Right renal pelvis (tissue), 4 donors: ENCODE measurements at places on chromosomes 5 and 9. TPM values are rescaled to one million over a fixed set of nuclear protein-coding genes. Genes with fewer than 3 reads are reported as not detected.

GRCh38 chr5:39440192-39440957 lies 15.6 kb upstream of the DAB2 start:
- DNase-seq: no peak

DNA sequence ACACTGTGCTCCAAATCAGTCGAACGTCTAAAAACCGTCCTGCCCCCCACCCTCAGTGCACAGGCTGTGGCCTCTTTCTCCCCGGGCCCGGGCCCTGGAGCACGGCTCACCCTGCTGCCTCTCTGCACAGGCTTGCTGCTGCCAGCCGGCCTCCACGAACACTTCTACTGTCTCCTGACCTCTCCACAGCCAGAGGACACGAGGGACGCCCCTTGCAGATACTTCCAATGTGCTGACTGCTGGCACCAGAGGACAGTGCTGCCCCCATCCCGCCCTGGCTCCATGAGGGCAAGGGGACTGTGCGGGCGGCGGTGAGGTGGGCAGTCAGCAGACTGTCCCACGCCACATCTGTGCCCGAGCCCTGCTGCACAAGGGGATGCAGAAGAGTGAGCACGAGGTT lies 174.8 kb downstream of the COL23A1 start:
- no peak for DNase-seq

- DNase-seq: no peak
Observed at GRCh38 chr5:50726475-50727148, 60.2 kb downstream of the PARP8 start.

DNA sequence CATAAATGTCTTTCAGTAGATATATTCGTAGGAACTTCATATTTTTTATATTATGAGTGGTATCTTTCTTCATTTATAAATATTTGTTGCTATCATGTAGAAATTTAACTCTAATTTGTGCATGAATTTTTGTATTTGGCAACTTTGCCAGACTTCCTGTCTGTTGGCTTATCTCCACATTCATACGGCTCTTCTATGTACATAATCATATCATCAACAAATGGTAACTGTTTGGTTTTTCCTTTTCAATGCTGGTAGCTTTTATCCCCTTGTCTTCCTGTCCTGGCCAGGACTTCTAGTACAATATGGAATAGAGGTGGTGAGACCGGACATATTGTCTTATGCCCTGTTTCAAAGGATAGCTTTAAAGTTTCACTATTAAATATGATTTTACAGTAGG lies 132.3 kb upstream of the COL5A1 start:
- no peak for DNase-seq

GRCh38 chr5:171628633-171628974 lies 157.0 kb upstream of the SMIM23 start:
- no peak for DNase-seq

Gene ABHD17B
- 33.9 TPM for polyA plus RNA-seq
